Thoracic aorta (tissue), 2 donors: ENCODE measurements at places on chromosomes 5 and 9.

- DNase-seq = peak; percentile 19
Measured at GRCh38 chr5:133801955-133802751, 166.3 kb downstream of the C5orf15 start.

GRCh38 chr9:32524892-32525708 lies 896 bp downstream of the RIGI start:
- no peak for DNase-seq

DNA sequence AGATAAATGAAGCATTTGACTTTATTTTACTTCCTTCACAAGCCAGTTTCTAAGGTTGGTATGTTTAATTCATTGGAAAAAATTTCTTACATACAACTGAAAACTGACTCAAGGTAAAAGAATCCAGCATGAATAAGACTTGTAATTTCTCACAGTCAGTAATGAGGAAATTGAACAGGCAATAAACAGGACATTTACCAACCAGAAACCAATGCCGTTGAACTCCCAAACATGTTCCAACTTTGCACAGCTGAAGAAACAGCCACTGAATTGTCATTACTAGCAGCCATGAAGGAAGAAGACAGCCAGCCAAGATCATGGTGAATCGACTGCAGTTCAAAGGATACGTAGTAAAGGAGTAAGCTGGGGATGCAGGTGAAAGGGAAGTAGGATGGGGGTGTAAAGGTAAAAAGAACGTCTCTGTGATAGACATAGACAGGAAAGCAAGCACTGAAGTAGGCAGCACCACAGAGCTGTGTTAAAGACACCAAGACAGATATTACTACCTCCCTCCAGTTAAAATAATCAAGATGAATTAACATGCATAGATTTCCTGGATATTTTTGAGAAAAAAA lies 21.3 kb upstream of the SLC12A2 start:
- no peak for DNase-seq

GRCh38 chr5:6194906-6195612 lies 183.3 kb downstream of the MED10 start:
- no peak for DNase-seq

DNA sequence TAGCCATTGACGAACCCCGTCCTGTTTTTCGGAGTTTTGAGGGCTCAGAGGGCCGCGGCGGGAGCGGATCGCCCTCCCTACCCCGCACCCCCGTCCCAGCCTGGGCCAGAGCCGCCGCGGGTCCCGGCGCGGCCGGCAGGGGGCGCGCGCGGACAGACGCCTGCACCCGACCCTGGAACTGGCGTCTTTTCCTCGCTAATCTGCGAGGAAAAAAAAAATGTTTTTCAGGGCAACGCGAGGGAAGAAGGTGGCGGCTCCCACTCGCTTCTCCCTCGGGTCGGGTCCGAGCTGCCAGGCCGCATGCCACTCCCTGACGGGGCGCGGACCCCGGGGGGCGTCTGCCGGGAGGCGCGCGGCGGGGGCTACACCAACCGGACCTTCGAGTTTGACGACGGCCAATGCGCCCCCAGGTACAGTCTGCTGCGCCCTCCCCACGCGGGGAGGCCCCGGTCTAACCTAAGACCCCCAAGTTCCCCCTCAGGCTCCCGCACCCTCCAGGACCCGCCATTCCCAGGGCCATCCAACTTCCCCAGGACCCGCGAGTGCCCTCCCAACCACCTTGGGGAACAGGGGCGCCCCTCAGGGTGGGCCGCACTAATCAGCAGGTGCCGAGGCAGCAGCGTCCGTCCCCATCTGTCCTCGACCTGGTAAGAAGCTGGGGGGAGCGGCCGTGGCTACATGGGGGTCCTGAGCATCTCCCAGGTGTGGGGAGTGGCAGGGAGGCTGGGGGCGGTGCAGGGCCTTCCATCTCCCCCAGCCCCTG lies at the start of gene KCNT1:
KCNT1 (plus strand) TSS at position 227 of the 763 bp plus-strand sequence; CDS start at position 301, 74 bp downstream.
- DNase-seq = no peak

DNA sequence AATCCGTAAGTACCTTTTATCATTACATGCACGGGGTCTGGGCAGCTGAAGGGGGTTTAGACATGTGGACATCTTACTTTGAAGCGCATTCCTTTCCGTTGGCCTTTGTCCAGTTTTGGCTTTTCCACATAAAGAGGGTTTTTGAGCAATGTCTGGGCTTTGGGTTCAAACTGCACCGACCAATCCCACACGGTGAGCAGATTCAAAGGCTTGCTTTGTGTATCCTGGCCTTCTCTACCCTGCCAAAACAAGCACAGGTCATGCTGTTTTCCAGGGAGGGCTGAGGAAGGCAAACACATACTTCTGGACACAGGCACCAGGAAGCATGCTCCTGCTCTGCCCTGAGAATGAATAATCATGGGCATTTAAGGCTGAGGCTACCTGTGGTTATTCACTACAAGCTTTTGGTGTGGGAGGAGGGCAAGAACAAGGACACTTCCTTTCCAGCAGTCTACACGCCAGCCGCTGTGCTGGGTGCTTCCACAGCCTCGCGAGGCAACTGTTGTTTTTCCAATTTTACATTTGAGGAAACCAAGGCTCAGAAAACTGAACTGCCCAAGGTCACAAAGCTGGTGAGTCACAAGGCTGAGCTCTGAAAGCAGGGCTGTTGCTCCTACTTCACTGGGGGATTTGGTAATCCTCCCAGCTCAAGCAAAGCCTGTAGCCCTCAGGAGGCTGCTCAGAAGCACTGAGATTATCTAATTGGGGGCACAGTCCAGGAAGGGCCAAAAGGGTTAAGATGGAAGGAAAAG lies 59.8 kb upstream of the GOLPH3 start:
- no peak for DNase-seq

GRCh38 chr5:145800181-145800580 lies 35.0 kb downstream of the PRELID2 start:
- no peak for DNase-seq

- no peak for DNase-seq
Measured at GRCh38 chr5:150618588-150619281, 21.7 kb upstream of the SYNPO start.

DNA sequence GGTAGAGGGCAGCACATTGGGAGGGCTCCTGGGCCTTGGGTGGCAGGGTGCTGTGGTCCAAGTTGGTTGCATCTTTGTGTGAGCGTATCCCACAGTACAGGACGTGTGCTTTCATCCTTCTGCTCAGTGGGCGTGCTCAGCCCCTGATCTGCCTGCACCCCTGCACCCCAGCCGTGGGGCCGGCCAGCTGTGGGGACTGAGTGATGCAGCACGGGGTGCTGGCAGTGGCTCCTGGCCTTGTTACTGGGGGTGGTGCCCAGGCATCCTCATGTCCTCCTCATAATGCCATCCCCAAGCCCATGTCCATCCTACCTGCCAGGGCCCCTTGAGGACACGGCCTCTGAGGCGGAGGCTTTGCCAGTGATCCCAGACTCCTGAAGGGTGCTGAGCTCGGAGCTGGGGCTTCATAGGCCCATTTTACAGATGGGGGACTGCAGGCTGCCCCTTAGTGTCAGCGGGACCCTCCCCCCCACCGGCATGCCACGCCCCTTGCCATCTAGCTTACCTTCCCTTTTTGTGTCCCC lies 100.7 kb downstream of the PHF2 start:
- DNase-seq = no peak

GRCh38 chr5:141814064-141814964 lies 63.9 kb downstream of the PCDH1 start:
- DNase-seq = no peak

DNA sequence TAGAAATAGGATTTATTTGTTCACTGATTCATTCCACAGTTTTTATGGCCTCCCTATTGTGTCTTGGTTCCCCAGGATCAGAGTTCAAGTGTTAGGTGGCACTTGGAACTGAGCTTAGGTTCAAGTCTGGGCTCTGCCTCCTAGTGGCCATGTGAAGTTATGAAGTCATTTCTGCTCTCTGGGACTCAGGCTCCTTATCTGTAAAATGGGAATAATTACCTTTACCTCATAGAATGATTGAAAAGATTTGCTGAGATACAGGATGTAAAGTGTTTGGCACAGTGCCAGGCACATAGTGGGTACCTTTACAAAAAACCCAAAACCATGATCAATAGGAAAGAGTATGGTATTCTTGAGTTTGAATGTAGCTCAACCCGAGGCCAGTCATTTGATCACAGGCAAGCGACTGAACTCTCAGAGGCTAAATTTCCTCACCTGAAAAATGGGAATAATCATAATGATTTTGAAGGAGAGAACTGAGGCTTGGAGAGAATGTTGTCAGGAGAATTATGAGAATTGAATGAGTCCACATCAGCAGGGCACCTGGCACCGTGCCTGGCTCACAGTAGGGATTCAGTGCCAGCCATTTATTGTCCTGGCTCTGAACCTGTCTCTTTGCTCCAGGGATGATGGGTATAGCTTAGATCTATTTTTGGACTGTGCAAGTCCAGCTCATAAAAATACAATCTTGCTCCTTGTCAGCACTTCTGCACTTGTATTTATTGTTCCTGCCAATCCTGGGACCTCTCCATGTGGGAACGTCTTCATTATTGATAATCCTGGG lies 10.8 kb downstream of the NSG2 start:
- DNase-seq = no peak

DNA sequence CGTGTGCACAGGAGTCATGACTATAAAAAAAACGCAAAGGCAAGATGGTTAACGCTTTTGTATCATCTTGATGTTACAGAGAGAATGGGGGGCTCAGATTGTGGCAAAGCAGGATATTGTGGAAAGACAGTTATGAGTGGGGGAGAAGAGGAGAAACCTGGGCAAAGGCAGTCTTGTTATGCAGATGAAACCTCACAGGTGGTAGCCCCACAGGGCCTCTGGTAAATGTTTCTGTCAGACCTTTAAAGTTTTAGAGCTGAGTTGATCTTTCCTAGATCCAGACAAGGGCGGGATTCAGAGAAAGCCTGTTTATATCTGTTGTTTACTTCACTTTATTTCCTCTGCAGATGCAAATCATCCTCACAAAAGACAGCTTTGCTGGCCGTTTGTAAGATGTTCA lies 55.2 kb downstream of the C9orf85 start:
- DNase-seq = no peak
